SW480 (cell line): ENCODE measurements at places on chromosomes 2 and 18.

- DNase-seq = no peak
Observed at GRCh38 chr2:131140581-131140980, 35.4 kb downstream of the PLEKHB2 start.

- DNase-seq = no peak
Observed at GRCh38 chr2:205763708-205764211, 81.5 kb downstream of the NRP2 start.

DNA sequence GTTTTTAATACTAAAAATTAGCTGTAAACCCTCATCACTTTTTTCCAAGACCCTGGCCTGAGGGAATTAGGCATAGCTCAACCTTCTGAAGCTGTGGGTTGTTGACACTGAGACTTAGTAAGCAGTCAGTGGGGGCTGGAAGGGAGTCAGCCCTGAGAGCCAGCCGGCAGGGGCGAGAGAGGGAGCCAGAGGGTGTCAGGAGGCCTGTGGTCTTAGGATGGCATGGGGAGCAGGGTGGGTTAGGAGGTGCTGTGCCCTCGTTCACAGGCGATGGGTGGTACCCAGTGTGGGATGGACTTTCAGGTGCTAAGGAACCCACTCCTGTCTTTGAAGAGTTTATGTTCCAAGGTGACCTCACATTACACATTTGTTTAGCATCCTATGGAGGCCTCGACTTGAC lies 49.3 kb downstream of the IL1RL2 start:
- DNase-seq = no peak

DNA sequence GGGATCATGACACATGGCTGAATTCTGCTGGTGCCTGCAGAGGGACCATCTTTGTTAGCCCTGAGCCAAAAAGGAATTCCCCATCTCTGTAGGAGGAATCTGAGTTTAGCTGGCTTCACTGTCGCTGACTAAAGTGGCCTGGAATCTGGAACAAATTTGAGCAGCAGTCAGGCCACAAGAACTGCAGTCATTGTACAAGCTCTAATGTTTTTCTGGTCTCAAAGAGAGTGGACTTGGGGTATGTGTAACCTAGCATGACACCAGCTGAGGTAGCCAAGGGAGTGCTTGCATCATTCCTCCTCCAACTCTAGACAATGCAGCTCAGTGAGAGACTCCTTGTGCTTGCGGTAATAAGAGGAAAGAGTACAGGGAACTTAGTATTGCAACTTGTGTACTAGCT lies 539.1 kb upstream of the LRRTM4 start:
- no peak for DNase-seq

GRCh38 chr2:53211201-53211774 lies 556.3 kb upstream of the CHAC2 start:
- no peak for DNase-seq

- no peak for DNase-seq
Observed at GRCh38 chr2:238773472-238773871, 74.4 kb upstream of the TWIST2 start.

DNA sequence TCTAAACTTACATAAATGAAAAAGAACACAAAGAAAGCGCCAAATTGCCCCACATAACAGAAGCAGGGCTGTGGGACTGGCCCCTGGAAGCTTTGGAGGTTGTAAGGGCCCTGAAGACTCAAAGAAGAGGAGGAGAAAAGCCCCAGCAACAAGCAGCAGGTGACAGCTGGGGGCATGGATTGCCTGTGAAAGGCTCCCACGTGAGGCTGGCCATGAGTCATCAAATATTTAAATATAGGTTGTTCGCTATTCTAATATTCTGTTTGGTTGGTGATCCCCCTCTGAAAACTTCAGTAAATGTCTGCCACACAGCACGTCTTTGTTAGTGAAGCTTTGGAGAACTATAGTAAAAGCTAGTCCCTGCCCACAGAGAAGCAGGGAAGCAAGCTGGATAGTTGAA lies 132.4 kb downstream of the MREG start:
- DNase-seq = peak; percentile 21

DNA sequence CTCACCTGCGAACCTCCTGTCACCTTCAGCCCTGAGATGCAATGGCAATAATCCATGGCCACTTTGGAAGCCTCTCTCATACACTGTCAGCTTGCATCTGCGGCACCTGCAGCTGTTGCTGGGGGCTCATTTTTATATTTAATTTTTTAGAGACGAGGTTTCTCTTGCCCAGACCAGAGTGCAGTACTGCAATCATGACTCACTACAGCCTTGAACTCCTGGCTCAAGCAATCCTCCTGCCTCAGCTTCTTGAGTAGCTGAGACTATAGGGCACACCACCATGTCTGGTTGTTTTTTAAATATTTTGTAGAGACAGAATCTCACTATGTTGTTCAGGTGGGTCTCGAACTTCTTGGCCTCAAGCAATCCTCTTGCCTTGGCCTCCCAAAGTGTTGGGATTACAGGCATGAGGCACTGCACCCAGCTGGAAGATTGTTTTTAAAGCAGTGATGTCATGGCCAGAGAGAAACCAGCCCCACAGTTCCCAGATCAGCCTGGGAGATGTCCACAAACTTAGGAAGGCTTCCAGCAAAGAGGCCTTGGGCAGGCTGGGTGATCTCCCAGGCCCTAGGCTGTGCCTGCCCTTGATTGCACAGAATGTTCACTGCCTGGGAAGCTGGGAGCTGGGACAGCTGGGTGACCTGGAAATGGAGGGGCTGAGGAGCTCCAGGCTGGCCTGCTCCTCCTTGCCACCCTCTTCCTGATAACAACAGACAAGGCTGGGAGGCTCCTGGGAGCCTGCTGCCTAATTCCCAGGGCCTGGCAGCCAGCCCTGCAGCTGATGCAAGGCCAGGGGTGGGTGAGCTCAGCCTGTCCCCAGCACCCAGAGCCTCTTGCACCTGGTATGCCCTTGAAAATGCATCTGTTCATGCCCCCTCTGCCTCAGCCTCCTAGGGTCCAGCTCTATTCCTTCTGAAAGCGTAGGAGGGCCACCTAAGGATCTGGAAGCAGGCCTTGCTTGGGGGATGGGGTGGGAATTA lies 27.1 kb downstream of the SH2D6 start:
- peak; percentile 84 for DNase-seq
